ENCODE measurements at places on chromosomes 5 and 9.

DNA sequence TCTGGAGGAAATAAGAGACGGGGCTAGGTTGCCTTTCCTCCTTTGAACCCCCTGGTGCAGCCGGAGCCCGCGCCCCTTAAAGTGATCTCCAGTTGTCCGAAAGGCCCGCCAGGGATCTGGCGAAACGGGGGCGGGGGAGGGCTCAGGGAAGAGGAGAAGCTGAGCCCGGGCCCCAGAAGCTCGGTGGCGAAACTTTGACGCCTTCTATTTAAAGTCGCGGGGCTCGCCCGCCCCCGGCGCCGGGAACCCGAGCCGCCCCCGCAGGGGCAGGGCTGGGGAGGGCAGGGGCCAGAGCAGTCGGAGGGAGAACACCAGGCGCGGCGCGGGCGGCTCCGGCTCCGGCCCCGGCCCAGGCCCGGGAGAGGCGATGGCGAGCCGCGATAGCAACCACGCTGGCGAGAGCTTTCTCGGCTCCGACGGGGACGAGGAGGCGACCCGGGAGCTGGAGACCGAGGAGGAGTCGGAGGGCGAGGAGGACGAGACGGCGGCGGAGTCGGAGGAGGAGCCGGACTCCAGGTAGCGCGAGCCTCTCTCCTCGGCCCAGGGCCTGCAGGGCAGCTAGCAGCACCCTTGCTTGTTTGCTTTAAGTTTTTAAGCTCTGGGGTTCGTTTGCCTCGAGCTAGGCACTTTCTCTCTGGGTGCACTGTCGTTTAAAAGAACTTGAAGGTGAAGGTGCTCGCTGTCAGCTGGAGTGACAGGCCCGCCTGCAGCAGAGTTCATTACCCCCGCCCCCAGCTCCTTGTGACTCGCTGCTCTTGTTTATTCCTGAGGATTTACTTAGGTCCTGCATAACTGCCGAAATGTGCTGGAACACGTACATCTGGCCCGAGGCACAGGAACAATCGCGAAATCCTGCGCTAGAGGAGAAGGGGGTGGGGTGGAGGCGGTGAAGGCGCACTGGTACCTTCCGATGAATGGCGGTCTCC, at the start of gene CMYA5:
Gene CMYA5, plus strand, starts transcription at position 296 of the 926 bp plus-strand sequence. Its CDS starts 72 bp downstream, at position 368.
- DNase-seq = no peak

DNA sequence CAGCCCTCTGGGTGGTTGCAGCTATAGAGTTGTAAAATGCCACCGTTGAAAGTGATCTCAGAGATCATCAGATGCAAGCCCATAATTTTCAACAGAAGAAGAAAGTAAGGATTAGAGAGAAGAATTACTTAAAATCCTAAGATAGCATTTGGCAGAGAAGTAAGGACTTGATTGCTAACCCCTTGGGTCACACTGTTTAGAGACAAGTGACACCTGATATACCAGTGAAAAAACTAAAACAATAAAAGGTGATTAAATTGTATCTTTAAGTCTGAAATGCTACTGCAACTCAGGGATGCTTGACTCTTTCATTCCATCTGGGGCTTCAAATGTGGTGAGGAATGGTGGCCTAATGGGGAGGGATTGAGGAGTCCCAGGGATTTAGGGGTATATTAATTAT, 280.9 kb upstream of the PANK3 start:
- DNase-seq = no peak

DNA sequence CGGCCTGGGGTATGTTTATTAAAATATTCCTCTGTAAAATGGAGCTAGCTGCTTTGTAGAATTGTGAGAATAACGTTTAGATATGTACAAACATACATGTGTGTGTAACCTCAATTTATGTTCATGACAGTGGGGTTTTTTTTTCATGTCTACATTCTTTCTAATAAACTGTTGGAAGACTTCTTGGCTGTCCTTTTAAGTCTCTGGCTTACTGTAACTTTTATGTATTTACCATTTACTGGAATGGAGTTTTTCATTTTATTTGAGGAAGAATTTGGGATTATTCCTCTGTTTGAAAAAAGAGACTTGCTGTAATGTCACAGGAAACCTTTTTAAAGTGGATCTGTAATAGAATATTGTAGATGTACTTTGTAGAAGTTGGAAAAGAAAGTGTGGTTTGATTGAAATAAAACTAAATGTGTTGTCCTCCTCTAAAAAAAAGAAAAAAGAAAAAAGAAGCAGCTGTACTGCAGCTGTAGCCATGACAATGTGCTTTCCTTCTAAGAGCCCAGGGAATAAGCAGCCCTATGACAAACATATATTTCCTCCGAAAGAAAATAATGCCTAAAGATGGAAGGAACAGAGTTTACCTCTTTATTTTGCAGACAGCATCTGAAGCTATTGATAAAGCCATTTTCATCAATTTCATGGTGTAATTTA, 71.2 kb upstream of the FREM1 start:
- DNase-seq = no peak

- peak; percentile 8 for DNase-seq
Measured at GRCh38 chr5:38497946-38498345, 58.5 kb downstream of the LIFR start.

Measured in RKO (cell line).